ENCODE measurements at places on chromosomes 13 and 19.

DNA sequence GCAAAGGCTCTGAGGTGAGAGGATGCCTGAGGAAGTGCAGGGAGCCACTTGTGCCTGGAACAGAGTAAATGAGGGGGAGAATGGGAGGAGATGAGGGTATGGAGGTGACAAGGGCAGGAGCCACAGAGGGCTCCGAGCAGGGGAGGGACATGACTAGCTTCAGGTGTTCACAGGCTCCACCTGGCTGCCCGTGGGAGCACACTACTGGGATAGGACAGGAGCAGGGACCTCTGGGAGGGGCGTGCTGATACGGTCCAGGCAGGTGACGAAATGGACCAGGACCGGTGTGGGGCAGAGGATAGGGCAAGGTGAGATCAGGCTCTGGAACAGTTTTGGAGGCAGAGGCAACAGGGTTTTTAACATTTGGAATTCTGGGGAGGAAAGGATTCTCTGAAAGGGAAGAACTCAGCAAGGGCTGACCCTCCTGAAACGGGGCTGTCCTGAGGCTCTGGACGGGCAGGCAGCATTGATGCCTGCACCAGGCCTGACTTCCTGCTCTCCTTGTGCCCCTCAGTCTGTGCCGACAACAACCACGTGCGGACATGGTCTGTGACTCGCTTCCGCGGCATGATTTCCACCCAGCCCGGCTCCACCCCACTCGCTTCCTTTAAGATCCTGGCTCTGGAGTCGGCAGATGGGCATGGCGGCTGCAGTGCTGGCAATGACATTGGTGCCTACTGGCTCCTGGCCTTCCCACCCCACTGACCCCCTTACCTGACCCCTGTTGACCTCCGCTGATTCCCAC is 11.6 kb downstream of the SHKBP1 start:
- no peak for DNase-seq

GRCh38 chr13:20566468-20566897 is 474 bp upstream of the IFT88 start:
- no peak for DNase-seq

DNA sequence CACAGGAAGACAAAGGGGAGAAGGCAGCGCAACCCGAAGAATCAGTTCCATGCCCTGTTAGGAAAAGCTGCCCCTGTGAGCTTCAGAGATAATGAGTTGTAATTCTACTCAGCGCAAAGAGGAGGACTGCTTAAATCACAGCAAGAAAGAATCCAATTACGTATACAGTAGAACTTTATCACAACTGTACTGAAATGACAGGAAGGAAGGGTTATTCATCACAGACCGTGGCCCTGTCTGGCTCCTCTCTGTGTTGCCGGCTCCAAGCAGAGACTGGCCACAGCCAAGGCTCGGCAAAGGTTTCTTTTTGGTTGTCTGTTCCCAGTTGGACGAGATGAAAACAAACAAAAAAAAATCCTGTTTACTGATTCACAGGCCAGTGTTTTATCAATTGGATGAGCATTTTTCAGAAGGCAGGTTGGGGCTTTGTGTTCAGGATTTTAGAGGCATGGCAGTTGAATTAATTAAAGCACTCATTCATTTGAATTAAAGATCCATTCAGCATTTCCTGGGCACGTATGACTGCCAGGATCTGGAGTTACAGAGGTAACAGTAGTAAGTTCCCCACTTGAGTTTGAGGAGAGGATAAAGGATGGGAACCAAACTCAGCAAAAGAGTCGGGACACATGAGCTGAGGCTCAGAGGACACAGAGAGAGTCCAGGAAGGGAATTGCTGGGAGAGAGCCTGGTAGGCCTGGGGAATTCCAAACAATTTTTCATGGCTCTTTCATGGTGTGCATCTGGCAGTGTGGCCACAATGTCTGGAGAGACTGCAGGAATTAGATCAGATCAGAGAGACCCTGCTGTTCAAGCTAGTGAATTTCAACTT is 341.0 kb downstream of the DNAJC15 start:
- no peak for DNase-seq

DNA sequence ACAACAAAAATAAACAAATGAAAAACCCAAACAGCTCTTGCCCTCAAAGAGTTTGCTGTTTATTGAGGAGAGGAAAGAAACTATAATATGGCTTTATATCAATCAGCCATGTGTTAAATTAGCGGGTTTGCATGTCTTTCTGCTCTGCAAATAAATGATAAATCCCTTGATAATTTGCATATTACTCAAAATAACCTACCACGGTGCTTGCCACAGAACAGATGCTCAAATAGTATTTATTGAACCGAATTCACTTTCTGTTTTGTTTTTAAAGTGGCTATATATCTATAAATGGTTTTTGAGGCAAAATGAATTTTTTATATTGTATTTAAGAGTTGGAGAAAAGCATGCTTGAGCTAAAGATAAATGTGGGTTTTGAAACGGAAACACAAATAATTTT is 428.1 kb downstream of the ITGBL1 start:
- DNase-seq, result no peak

DNA sequence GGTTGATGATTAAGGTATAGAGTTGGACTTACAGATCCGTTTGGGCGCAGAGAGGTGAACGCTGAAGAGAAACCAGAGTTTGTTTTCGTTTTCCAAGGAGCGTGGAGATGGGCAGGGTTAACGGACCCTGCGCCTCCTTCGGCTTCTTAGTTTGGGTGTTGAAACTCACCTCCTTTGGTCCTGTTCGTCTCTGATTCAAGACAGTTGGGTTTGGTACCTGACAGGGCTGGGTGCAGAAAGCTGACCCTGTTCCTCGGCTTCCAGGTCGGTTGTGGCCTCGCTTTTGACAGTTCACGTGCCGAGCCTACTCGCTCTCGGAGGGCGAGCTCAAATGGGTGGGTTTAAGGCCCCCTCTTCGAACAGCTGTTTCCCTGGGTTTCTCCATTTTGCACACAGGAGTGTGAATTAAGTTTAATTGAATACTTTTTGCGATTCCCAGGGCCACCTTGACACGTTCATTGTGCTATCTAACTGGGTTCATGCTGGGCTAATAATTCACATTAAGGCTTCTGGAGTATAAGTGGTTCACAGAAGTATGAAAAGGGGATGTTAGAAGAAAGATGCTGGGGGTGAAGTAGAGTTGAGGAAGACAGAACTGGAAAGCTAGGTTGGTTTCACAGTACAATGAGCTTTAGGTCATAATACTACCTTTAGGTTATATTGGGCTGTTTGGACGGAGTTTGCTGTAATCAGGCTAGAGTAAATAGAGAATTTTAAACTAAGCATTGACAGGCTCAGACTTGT is 638 bp downstream of the USPL1 start:
- no peak for DNase-seq

Data from stimulated activated CD4-positive, alpha-beta T cell treated with anti-CD3 and anti-CD28 coated beads, Interleukin-4, amount 100 ng/mL, for 48 hours (primary cell).